ENCODE measurements at places on chromosomes 13 and 19. TPM values are rescaled to one million over a fixed set of nuclear protein-coding genes. Genes with fewer than 3 reads are reported as not detected.

The RAB4B gene
- 7.7 TPM for total RNA-seq

The CEACAM3 gene
- not detected for total RNA-seq

The ZNF177 gene
- 0.72 TPM for total RNA-seq

The SHC2 gene
- total RNA-seq = 4.5 TPM

The CGB1 gene
- not detected for total RNA-seq

All from endothelial cell of coronary artery (primary cell).